ENCODE measurements at places on chromosomes 4 and X.

DNA sequence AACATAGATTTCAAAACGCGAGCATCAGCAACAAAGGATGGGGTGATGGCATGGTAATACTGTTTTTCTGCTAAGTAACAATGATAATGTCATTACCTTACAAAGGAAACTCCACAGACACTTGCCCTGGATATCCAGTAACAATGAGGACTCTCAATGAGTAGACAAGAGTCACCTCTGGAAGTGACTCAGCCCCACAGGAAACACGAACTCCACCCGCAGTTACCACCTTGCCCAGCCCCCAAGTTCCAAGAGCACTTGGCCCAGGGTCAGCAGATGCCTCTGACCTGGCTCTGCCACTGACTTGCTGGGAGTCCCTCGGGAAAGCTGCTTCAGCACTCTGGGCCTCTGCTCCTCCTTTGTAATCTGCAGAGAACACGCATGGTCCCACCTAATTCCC lies 110.3 kb upstream of the MAP3K15 start:
- peak; percentile 36 for DNase-seq

- no peak for DNase-seq
Measured at GRCh38 chrX:7828594-7828993, 14.4 kb upstream of the VCX start.

- DNase-seq = no peak
Measured at GRCh38 chr4:142238589-142238988, 602.2 kb downstream of the IL15 start.

GRCh38 chrX:67004451-67004850 lies 365.6 kb upstream of the EDA2R start:
- DNase-seq = no peak

GRCh38 chrX:27555514-27555913 lies 34.6 kb upstream of the DCAF8L2 start:
- no peak for DNase-seq

GRCh38 chrX:129785160-129785947 lies 5.6 kb downstream of the SASH3 start:
- no peak for DNase-seq

- no peak for DNase-seq
Measured at GRCh38 chr4:168522356-168522755, 25.5 kb downstream of the PALLD start.

DNA sequence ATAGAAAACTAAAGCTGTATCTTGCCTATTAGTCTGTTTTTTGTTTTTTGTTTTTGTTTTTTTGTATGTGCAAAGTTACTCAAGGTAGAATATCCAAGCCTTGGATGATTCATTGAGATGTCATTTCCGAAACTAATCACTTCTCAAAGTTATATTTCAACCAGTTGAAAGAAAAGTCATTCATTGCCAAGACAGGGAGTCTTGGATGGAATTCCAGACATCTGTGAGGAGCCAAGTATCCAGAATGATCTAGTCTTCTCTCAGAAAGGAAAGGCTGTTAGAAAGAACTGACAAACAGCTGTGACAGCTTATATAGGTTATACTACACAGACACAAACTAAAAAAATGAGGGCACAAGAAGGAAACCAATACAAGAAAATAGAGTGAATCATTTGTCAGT lies 141.1 kb upstream of the NDST3 start:
- DNase-seq = no peak

DNA sequence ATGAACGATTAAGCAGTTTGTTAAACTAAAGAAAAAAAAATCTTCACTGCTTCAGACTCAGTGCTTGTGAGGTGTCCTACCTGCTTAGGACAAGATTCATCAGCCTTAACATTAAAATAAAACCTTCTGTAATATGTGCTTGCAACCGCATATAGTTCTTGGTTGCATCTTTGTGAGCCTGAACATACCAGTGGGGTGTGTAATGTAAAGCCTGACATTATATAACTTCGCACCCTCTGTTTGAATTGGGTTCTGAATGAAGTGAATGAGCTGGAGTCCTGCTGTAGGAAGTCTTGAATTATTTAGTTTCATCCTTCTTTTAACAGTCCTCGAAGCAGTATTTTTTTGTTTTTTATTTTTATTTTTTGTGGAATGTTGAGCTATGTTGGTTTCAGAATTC lies 3.1 kb downstream of the KDM6A start:
- DNase-seq = no peak

DNA sequence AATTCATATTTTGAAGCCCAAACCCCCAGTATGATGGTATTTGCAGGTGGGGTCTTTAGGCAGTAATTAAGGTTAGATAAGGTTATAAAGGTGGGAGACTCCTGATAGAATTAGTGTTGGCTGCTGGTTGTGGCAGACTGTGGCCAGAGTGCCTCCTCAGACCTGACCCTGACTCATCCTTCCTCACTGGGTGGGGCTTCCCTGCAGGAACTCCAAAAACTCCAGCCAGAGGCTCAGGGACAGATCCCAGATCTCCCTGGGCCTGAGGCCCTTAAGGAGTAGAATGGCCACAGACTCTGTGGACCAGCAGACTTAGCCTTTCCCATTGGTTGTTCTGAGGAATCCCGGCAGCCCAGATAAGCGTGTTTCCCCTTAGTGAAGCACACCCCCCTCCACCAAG lies 463.0 kb upstream of the CPEB2 start:
- no peak for DNase-seq

GRCh38 chr4:147345662-147346061 lies 135.2 kb upstream of the EDNRA start:
- no peak for DNase-seq

- no peak for DNase-seq
Measured at GRCh38 chrX:16464369-16464768, 185.6 kb upstream of the S100G start.

- no peak for DNase-seq
Measured at GRCh38 chrX:23799469-23800065, 16.6 kb downstream of the SAT1 start.

GRCh38 chr4:86530183-86530582 lies 63.9 kb upstream of the PTPN13 start:
- no peak for DNase-seq
